ENCODE measurements at places on chromosomes 1 and 21.
A peak's percentile ranks its signal among the peaks of the same experiment; 100 is the strongest.

GRCh38 chr1:200626853-200627534, 6.4 kb upstream of the KIF14 start:
- DNase-seq = no peak

- no peak for DNase-seq
These were observed 61.0 kb upstream of the LRRC7 start for GRCh38 chr1:69506721-69507120.

DNA sequence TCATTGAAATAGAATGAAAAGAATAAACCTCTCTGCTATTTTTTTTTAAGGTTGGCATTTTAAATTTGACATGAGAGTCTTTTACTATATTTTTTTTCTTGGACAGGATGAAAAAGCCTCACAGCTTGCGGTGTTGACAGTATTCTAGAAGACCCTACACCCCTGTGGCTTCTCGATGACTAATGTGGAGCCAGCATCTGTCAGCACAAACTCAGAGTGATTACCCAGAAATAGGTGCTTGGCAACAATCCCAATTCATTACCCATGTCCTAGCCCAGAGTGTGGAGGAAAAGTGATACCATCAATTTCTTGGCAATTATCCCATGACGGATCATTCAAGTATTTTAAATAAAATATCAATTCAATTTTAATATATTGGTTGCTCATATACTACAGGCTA, 186.8 kb upstream of the MAP1LC3C start:
- DNase-seq = no peak

DNA sequence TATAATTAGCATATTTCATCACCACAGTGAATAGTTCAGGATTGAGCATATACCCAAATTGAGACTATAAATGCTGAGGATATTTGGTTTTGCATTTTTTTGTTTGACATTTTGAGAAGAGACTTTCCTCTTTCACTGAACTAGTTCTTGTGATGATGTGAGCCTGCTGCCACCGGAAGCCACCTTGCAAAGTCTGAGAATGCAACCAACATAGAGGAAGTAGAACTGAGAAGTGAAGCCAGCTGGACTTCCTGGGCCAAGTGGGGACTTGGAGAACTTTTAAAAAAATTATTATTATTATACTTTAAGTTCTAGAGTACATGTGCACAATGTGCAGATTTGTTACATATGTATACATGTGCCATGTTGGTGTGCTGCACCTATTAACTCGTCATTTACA, 102.3 kb downstream of the RPE65 start:
- DNase-seq = no peak

DNA sequence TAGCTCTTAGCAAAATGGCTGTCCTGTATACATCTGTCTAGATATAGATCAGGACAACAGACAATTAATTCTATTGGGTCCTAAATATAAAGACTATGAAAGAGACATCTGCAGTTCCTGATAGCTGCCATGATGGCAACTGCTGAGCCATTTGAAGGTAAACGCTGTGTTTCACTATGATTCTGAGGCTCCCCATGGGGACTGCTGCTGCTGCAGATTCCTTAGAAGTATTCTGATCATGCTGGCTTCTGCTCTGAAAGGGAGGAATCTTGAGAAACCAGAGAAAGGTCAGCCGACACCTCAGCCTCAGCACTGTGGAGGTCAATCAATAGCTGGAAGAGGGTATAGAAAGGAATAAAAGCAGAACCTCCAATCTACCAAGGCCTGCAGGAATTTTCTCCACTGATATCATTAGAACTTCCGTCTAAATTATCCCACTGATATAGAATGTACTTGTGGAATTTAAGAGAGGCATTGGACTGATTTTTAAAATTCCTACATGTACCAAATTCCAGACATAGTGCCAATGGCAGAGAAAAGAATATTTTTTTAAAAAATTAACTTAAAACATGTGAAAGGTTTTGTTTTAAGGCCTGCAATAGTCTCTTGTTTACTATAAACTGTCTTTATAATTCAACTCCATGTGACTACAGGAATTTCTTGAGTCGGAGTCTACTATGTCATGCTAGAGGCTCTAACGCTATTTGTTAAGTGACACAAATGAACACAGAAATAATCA, 53.2 kb downstream of the DDAH1 start:
- no peak for DNase-seq

- DNase-seq = no peak
These were observed 10.7 kb upstream of the CD2 start for GRCh38 chr1:116743535-116743934.

GRCh38 chr1:29052941-29053340, 70.8 kb downstream of the TMEM200B start:
- no peak for DNase-seq

GRCh38 chr1:61441723-61442262, 283.1 kb downstream of the TM2D1 start:
- DNase-seq = no peak

- DNase-seq = no peak
These were observed 34.1 kb downstream of the NAV1 start for GRCh38 chr1:201573030-201573429.

- DNase-seq = peak; percentile 47
These were observed 58.1 kb downstream of the SCCPDH start for GRCh38 chr1:246782120-246782900.

GRCh38 chr1:20141001-20141400, 1.9 kb downstream of the PLA2G2F start:
- DNase-seq = no peak

DNA sequence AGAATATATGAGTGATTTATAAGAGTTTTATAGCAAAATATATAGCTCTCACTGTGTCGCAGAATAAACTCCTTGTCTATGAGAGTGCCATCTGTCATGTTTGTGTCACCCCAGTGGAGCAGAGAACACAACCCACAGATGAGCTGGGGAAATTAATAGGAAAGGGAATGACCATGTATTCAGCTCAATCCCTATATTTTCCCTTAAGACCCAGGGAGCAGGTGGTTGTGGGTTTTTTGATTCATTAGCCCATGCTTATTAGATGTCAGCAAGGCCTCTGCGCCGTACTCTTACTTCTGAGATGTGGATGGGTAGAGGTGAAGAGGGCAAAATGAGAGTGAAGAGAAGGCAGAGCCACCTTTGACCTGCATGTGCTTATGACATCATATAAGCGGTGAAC, 4.1 kb upstream of the GREM2 start:
- no peak for DNase-seq

- no peak for DNase-seq
These were observed 6.4 kb upstream of the LGR6 start for GRCh38 chr1:202187041-202187671.

DNA sequence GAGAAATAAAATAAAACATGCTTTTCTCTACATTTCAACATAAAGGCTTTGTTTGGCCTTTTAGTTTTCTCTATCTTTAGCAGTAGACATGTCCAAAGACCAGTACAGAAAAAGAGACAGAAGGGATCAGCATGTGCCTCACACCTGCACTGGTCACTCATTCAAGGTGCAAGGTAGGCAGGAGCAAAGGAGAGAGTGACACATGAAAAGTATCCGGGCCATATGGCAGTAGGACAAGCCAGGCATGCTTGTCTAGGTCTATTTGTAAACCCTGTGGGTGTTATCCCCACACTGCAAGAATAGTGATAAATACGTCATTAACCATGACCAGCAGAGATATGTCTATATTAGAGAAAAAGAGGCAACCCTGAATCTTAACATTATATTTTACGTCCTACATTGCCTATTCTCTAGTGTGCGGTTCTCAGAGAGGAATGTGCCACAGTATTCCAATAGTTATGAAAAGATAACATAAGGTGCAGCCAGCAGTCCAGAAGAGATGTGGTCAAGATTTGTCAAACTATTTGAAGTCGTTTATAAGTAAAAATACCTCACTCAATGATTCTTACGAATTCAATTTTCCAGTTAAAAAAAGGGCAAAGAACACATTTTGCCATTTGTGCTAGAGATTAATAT, 32.1 kb downstream of the PRRX1 start:
- no peak for DNase-seq

- no peak for DNase-seq
These were observed 30.6 kb downstream of the KIF14 start for GRCh38 chr1:200590001-200590400.

GRCh38 chr21:45538381-45539045, 3.7 kb downstream of the SLC19A1 start:
- no peak for DNase-seq

GRCh38 chr1:187692799-187693198, 864.0 kb downstream of the PLA2G4A start:
- no peak for DNase-seq

- DNase-seq = no peak
These were observed 51.1 kb downstream of the ATF6 start for GRCh38 chr1:161817176-161817730.

- DNase-seq = no peak
These were observed 12.8 kb upstream of the RNU1-2 start for GRCh38 chr1:16882986-16883385.

DNA sequence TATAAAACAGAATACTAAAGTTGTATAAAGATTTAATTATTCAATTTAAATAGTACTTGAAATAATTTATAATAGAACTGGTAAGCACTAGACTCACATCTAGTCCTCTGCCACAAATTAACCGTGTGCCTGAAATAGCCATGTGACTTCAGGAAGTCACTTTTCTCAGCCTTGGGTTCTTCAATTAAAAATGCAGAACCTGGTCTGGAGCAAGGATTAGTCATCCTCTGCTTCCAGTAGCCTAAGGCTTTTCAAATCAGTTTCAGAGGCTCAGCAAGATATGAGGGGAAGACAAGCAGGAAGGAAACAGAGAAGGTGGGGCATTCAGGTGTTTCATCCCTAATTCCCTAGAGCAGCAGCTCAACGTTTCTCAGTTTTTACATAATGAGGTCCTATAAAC, 23.0 kb downstream of the DPH5 start:
- DNase-seq = no peak

DNA sequence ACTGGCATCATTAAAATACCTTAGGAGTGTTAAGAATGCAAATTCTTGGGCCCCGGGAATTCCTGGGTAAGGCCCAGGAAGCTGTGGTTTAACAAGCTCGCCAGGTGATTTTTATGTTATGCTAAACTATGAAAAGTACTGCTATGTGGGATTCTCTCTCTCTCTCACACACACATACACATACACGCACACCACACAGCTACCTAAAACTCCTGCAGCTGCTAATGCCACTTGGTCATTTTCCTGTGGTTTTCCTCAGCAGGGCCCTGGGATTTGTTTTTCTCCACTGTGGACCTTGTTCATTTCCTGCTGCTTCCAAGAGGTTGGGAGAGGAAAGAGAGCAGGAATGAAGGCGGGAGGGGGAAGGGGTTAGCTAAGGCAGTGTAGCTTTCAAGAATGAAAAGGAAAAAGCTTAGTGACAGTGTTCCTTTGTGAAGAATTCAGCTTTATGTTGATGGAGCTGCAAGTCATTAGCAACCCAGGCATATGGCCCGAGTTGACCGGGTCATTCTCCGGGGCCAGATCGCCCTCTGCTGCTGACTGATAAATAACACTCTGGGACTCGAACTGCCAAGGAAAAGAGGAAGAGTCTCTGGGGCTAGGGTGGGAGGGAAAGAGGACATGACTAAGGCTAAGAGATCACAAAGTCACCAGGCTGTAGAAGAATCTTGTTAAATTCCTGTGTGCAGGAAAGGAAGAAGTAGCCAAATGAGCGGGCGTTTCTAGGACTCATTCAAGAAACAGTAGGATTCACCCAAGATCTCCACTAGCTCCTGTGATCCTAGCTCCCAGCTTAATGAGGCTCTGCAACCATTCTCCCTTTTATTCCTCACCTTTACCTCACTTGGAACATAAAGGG, 30.5 kb upstream of the LRIG2 start:
- peak; percentile 62 for DNase-seq

- DNase-seq = no peak
These were observed 10.5 kb downstream of the KIAA1614 start for GRCh38 chr1:180923021-180923841.

All from fibroblast of skin of left biceps (primary cell).